ENCODE measurements at places on chromosomes 2 and 18. TPM values are rescaled to one million over a fixed set of nuclear protein-coding genes. Genes with fewer than 3 reads are reported as not detected.
A peak's percentile ranks its signal among the peaks of the same experiment; 100 is the strongest.

DNA sequence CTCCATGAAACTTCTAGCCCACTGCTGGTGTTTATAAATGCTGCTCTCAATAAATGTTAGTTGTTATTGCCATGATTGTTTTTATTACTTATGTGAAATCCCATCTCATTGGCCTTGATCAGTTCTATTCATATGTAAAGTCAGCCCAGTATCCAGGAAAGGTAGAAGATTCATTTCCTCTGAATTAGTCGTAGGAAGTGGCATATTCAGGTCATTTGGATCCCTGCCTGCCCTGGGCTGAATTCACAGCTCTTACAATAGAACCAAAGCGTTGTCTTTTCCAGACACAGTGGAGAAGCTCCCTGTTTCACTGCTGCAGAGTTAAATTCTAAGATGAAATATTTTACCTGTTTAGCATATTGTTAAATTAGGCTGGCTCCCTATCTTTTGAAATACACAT lies 70.3 kb downstream of the MAIP1 start:
- no peak for DNase-seq
- no peaks in the 10 kb centered on the region for H3K4me1 ChIP-seq
- no peak overlapping the region for H3K27ac ChIP-seq
- no peak overlapping the region for H3K4me3 ChIP-seq

The INPP5D gene
- 55.3 TPM for total RNA-seq

- no peak for DNase-seq
- no peak overlapping the region for H3K4me3 ChIP-seq
- no peak overlapping the region for H3K27ac ChIP-seq
Measured at GRCh38 chr2:181621779-181622490, 35.0 kb downstream of the CERKL start.

The CIDEA gene
- total RNA-seq = 135 TPM

- H3K4me3 ChIP-seq = no peak overlapping the region
- no peak overlapping the region for H3K27ac ChIP-seq
- DNase-seq = no peak
- no peaks in the 10 kb centered on the region for H3K27me3 ChIP-seq
- H3K4me1 ChIP-seq = no peaks in the 10 kb centered on the region
- H3K36me3 ChIP-seq = no peaks in the 10 kb centered on the region
Measured at GRCh38 chr2:157305723-157306110, 19.9 kb downstream of the ERMN start.

The STAT4 gene
- 2.3 TPM for total RNA-seq

The GPC1 gene
- 143 TPM for total RNA-seq

GRCh38 chr2:30620102-30620501 lies 173.1 kb downstream of the LCLAT1 start:
- H3K4me1 ChIP-seq = no peaks in the 10 kb centered on the region
- H3K4me3 ChIP-seq = no peak overlapping the region
- H3K27me3 ChIP-seq = no peaks in the 10 kb centered on the region
- no peaks in the 10 kb centered on the region for H3K36me3 ChIP-seq
- H3K27ac ChIP-seq = no peak overlapping the region
- DNase-seq = no peak

GRCh38 chr2:139438478-139438877 lies 658.3 kb upstream of the NXPH2 start:
- H3K27ac ChIP-seq = no peak overlapping the region
- no peak overlapping the region for H3K4me3 ChIP-seq
- no peak for DNase-seq
- no peaks in the 10 kb centered on the region for H3K36me3 ChIP-seq
- H3K4me1 ChIP-seq = no peaks in the 10 kb centered on the region
- no peaks in the 10 kb centered on the region for H3K27me3 ChIP-seq

- H3K4me3 ChIP-seq = no peak overlapping the region
- no peaks in the 10 kb centered on the region for H3K27me3 ChIP-seq
- H3K36me3 ChIP-seq = no peaks in the 10 kb centered on the region
- DNase-seq = no peak
- H3K27ac ChIP-seq = no peak overlapping the region
- no peaks in the 10 kb centered on the region for H3K4me1 ChIP-seq
Measured at GRCh38 chr2:6968319-6969100, 51.3 kb downstream of the RNF144A start.

The CABYR gene
- 0.30 TPM for total RNA-seq

GRCh38 chr18:59468821-59469220 lies 109.8 kb upstream of the LMAN1 start:
- DNase-seq = no peak
- H3K27ac ChIP-seq = no peak overlapping the region
- H3K4me1 ChIP-seq = no peaks in the 10 kb centered on the region
- H3K27me3 ChIP-seq = no peaks in the 10 kb centered on the region
- H3K36me3 ChIP-seq = no peaks in the 10 kb centered on the region

GRCh38 chr2:108079736-108080135 lies 93.4 kb downstream of the SLC5A7 start:
- no peaks in the 10 kb centered on the region for H3K27me3 ChIP-seq
- no peak overlapping the region for H3K4me3 ChIP-seq
- no peak for DNase-seq
- H3K4me1 ChIP-seq = no peaks in the 10 kb centered on the region
- no peaks in the 10 kb centered on the region for H3K36me3 ChIP-seq

- no peaks in the 10 kb centered on the region for H3K27me3 ChIP-seq
- peaks cover 16% of the 10 kb centered on the region for H3K36me3 ChIP-seq
- no peak overlapping the region for H3K4me3 ChIP-seq
- H3K4me1 ChIP-seq = no peaks in the 10 kb centered on the region
- no peak overlapping the region for H3K27ac ChIP-seq
Measured at GRCh38 chr18:79520478-79521390, 125.0 kb downstream of the NFATC1 start.

DNA sequence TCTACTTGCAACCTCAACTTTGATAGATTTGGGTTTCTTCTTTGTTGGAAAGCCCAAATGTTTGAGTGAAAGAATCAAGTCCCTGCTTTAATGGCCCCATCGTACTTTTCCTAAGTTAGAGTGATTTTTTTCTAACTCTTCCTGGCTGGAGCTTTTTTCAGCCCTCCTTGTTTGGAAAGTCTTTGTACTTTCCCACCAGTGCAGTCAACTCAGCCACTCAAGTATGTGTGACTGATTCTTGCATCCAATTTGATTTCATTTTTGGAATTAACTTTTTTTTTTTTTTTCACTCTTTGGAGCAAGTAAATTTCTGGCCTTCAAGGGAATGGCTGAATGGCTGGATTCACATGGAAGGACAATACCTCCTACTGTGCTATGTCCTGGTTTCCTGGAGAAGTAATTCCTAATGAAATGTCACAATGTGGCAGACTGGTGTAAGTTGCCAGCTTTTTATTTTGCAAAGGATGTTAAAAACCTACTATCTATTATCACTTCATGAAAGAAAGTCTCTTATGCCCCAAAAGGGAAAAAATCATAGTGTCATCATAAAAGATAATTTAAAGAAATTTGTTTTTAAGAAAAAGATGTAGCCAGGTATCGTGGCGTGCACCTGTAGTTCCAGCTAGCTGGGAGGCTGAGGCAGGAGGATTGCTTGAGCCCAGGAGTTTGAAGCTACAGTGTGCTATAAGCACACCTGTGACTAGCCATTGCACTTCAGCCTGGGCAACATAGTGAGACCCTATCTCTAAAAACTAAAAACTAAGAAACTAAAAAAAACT lies 76.0 kb upstream of the ZFP36L2 start:
- H3K4me3 ChIP-seq = no peak overlapping the region
- no peak for DNase-seq
- peaks cover 43% of the 10 kb centered on the region for H3K4me1 ChIP-seq
- no peak overlapping the region for H3K27ac ChIP-seq
- H3K27me3 ChIP-seq = no peaks in the 10 kb centered on the region

DNA sequence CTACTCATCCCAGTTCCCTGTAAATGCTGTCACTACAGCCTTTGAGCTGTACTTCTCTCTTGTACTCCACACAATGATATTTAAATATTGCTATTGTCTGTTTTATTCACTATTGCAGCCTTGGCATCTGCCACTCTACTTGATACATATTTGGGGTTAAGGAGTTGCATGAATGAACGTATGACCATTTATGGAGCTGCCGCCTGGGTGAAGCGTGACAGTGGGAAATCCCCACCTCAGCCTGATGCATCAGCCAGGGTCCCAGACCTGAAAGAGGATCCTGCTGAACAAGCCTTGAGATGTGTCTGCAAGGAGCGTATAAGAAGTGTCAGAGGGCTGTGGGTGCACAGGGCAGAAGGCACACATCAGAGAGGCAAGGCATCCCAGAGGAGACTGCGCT lies 39.1 kb downstream of the MRPL35 start:
- no peaks in the 10 kb centered on the region for H3K4me1 ChIP-seq
- no peak overlapping the region for H3K27ac ChIP-seq
- H3K36me3 ChIP-seq = no peaks in the 10 kb centered on the region
- H3K4me3 ChIP-seq = no peak overlapping the region

The POTEI gene
- total RNA-seq = not detected

DNA sequence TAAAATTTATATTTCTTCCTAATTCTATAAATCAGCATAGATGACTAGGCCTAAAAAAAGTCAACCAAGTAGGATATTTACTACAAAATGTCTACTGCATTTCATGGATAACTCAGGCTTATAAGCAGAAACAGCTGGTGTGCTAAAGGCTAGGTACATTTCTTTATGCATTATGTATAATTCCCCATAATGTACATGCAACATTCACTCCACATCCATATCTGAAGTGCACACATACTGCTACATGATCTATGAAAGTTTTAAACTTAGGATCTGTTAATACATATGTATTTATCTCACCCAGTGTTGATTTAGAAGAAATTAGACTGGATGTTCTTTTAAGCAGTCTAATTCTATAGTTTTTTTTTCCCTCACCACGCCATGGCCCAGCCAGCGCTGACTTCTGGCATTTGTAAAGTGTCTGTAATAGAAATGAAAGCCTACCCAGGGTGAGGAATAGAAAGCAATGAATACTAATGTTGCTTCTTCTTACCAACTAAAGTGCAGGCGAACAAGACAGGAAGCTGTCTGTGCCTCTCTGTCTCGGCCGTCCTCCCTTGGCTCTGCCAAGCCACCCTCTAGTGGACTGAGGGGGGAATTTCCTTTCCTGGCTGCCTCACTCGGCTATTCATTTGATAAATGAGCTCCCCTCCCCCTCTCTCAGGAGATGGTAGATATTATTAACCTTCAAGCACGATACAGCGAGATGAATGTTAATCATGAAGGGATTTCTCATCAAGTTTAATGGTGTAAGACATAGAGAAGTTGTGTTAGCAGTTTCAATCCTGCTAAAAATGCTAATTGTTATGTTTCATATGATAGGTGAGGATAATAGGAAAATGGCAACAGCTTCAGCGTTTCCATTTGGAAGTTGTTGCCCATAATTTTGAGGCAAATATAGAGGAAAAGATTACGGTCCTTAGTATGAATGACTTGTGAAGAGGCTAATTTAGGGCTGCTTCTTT lies 384.5 kb downstream of the MTX2 start:
- no peaks in the 10 kb centered on the region for H3K27me3 ChIP-seq
- no peak overlapping the region for H3K27ac ChIP-seq
- no peak for DNase-seq
- H3K4me3 ChIP-seq = no peak overlapping the region

The KRCC1 gene
- 34.5 TPM for total RNA-seq

The TCF23 gene
- not detected for total RNA-seq

DNA sequence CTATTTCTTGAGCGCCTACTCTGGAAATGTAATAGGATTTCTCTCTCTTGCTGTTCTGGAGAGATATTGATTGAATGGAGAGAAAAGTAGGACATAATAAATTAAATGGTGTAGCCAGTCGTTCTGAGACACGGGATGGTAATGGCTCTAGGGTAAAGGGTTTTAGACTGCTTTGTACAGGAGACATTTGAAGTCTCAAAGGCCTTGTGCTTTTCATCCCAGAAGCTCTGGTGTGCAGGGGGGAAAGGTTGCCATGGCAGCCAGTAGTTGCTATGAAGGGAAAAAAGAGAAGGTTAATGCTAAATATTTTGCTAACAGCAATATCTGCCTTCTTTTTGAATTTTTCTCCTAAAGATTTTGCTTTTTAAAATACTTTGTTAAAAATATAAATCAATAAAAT lies 359.3 kb downstream of the RIT2 start:
- no peaks in the 10 kb centered on the region for H3K36me3 ChIP-seq
- H3K27me3 ChIP-seq = no peaks in the 10 kb centered on the region
- DNase-seq = no peak

GRCh38 chr2:207143215-207144172 lies 22.3 kb downstream of the KLF7 start:
- peak overlapping the region; percentile 1 for H3K4me3 ChIP-seq
- peak; percentile 91 for DNase-seq
- no peaks in the 10 kb centered on the region for H3K36me3 ChIP-seq
- no peaks in the 10 kb centered on the region for H3K27me3 ChIP-seq

DNA sequence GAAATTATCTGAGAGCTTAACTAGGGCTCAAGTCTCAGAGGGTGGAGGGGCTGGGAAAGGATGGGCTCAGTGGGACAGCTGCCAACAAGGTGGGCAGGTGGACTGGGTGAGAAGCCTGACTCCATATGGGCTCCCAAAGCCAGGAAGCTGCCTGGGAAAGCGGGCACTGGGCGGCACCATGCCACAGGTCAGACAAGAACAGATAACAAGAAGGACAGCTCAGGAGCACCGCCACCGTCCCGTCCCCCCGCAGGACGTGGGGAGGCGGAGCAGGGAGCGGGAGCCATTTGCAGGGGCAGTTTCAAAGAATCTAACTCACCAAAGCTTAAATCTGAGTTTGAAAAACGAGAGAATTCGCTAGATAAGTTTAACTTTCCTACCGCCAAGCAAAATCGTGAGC lies 45.6 kb downstream of the NETO1 start:
- no peak overlapping the region for H3K27ac ChIP-seq
- no peaks in the 10 kb centered on the region for H3K36me3 ChIP-seq
- no peaks in the 10 kb centered on the region for H3K27me3 ChIP-seq
- no peaks in the 10 kb centered on the region for H3K4me1 ChIP-seq

GRCh38 chr2:8235419-8235818 lies 446.4 kb upstream of the ID2 start:
- no peak overlapping the region for H3K27ac ChIP-seq
- no peaks in the 10 kb centered on the region for H3K27me3 ChIP-seq
- H3K4me3 ChIP-seq = no peak overlapping the region
- no peak for DNase-seq
- no peaks in the 10 kb centered on the region for H3K36me3 ChIP-seq
- no peaks in the 10 kb centered on the region for H3K4me1 ChIP-seq

- H3K4me1 ChIP-seq = peaks cover 15% of the 10 kb centered on the region
- DNase-seq = no peak
- H3K27me3 ChIP-seq = no peaks in the 10 kb centered on the region
- no peak overlapping the region for H3K27ac ChIP-seq
- no peaks in the 10 kb centered on the region for H3K36me3 ChIP-seq
- H3K4me3 ChIP-seq = no peak overlapping the region
Measured at GRCh38 chr2:159792036-159792435, 6.0 kb downstream of the CD302 start.

- no peaks in the 10 kb centered on the region for H3K27me3 ChIP-seq
- no peaks in the 10 kb centered on the region for H3K4me1 ChIP-seq
- no peak for DNase-seq
- H3K4me3 ChIP-seq = no peak overlapping the region
- H3K36me3 ChIP-seq = no peaks in the 10 kb centered on the region
Measured at GRCh38 chr2:134431838-134432434, 178.1 kb downstream of the MGAT5 start.

GRCh38 chr2:132984731-132985130 lies 314.7 kb upstream of the LYPD1 start:
- DNase-seq = no peak
- no peaks in the 10 kb centered on the region for H3K36me3 ChIP-seq
- no peak overlapping the region for H3K27ac ChIP-seq
- no peaks in the 10 kb centered on the region for H3K4me1 ChIP-seq
- no peak overlapping the region for H3K4me3 ChIP-seq
